SK-MEL-5 (cell line): ENCODE measurements at places on chromosomes 4 and X. TPM values are rescaled to one million over a fixed set of nuclear protein-coding genes. Genes with fewer than 3 reads are reported as not detected.

DNA sequence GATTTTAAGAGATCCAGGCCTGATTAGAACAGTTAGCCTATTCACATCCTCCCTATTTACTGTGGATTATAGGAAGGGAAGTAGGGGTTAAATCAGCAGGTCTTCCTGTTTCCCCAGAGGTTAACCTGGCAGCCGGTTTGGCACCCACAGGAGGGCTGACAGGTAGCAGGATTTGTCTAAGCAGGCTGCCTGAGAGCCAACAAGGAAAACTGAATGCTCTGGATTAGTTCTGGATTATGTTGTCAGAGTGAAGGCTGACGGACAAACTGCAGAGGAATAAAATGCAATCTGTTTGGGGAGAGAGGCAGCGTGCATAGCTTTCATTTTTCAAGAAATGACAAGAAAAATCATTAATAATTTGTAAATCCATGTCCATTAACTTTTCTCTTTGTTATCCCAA is 397.1 kb upstream of the FAM241A start:
- no peak for DNase-seq

GRCh38 chr4:21290562-21290961 is 590.3 kb downstream of the PACRGL start:
- DNase-seq, result no peak

DNA sequence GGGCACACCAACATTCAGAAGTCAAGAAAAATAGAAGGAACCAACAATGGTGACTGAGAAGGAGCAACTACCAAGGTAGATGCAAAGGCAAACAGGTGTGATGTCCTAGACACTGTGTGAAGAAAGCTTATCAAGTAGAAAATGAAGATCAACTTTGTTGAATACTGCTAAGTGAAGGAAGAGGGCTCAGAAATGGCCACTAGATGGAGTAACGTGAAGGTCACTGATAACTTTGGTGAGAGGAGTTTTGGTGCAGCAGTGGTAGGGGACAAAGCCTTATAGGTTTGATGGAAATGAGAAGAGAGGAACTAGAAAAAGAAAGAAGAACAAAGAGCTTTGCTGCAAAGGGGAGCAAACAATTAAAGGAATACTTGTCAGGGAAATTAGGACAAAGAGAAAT is 23.5 kb downstream of the OTC start:
- DNase-seq, result peak; percentile 40

DNA sequence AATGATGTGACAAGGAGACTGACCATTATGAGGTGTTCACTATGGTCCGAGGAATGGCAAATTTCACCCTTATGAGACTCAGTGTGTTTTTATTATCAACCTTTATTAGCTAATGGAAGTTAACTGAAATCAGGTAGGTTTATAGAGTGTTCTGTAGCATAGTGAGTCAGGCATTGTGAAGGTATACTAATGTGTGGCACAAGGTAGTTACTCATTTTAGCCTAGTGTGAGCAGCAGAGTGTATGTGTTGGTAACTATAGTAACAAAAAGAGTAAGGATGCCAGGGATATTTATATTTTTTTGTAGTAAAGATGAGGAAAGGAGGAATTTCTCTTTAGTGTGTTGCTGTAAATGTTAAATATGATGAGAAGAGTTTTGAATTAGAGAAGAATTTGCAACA is 12.0 kb downstream of the PDLIM5 start:
- no peak for DNase-seq

Gene MAGEA4
- total RNA-seq, result 0.19 TPM in 1 of 2 replicates, not detected in the other

DNA sequence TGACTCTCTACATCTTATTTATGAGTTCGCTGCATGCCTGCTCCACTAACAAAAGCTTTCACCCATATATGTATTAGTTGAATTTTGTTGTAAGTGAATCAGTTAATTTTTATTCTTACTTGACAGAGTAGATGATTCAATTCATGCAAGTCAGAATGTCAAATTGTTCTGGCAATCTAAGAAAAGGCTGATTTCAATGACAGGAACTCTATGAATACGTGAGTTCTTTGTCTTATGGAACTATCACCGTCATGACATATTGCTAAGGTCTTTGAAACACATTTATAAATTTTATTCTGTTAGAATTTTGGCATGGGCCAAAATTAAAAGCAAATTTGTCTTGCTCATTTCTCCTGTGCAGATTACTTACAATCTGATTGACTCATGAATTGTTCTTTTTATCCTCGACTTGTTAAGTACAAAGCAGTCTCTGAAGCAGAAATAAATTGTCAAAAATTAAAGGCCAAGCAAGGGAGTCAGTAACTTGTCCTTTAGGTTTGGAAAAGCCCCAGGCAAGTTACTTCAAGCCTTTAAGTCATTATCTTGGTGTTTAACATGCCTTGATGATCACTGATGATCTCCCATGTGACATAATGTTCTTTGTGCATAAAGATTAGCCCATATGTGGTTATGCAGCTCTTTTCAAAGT is 89.0 kb upstream of the GC start:
- DNase-seq, result no peak

GRCh38 chr4:100738196-100739165 is 220.7 kb upstream of the EMCN start:
- no peak for DNase-seq

Gene TCEAL5
- not detected in 2 replicates for total RNA-seq

- DNase-seq, result no peak
Measured at GRCh38 chrX:10617999-10618351, 2.4 kb downstream of the MID1 start.

DNA sequence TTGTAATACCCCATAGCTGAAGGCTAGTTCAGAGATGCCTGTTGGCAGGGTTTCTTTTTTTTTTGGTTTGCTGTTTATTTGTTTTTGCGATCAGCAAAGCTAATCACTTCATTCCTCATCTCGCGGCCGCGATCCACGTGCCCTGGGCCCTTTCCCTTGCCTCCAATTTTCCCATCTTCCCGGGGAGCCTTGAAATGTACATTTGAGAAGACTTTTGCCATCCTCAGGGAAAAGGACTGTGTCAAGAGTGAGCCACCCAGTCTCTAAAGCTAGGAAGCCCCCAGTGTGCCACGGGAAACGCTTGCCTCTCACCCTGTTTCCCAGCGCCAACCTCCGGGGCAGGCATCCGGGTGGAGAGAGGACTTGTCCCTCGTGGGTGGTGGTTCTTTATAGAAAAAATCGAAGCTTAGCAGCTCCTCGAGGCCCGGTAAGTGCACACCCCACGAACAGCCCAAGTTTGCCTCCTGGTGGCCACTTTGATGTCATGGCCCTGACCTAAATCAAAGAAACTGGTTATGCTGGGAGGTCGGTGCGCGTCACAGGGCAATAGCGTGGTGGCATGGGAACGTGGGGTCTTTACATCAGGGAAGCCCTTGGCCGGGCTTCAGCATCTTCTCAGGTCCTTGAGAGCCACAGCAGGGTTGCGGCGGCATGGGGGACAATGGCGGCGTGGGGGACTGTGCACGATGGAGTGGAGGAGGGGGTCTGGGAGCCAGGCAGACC is 42.0 kb downstream of the MAP7D3 start:
- peak; percentile 69 for DNase-seq

Gene CAPN6
- total RNA-seq, result not detected in 2 replicates

- DNase-seq, result peak; percentile 45
Measured at GRCh38 chrX:2710041-2710840, 19.1 kb downstream of the CD99 start.
